ENCODE measurements at places on chromosomes 5 and 9.

DNA sequence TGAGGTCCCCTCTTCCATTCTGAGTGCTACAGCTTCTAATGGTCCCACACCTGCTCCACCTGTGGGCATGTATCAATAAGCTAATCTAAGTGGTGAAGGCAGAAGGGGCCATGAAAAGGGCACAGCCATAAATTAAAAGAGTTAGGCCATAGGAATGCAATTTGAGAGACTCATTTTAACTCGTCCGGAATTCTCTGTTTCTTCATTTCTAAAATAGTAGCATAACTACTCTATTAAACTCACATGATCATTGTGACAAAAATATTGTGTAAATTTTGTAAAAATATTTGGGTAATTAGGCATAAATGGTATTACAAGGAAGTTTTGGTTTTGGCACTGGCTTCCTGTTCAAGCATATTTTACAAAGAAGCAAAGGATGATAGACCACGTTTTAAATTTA lies 103.1 kb upstream of the TXNDC8 start:
- DNase-seq, result no peak

DNA sequence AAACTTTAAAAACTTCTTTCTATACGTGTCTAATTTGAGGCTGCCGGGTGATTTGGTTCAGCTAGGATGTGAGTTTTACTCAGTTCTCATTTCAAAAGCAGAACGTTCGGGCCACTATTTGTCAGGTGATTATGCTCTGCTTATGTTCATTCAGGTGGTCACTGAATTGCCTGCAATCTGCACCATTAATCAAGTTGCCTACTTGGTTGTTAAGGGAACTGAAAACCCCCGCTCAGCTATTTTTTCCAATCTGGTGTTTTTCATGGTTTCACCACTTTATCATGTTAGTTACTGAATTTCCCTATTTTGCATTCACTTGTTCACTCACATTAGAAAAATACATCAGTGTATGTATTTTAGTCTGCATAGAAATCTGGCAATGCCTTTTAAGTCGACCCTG lies 523.0 kb downstream of the CSNK1G3 start:
- no peak for DNase-seq

- no peak for DNase-seq
These were observed 49.8 kb downstream of the ROR2 start for GRCh38 chr9:91900055-91900796.

DNA sequence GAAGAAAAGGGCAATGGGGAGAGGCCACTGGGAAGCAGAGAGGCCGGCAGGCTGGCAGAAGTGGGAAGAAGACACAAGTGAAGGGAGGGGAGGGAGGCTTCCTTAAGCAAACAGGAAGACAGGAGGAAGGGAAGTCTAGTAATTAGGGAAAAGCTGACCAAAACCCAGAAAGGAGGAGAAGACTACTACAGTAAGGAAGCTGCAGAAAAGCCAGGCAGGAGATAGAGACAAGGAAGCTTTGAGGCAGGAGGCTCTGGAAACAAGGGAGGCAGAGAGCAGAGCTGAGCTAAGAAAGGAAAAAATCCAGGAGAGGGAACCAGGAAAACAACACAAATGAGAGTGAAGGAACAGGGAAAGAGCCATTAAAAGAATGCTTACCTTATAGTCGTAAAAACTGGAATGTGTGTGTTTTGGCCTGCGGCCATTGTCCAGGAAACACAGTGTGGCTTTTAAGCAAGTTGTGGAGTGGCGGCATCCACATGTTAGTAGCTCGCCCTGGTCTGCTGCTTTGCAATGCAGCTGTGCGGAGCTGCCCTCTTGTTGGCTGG lies 317.1 kb upstream of the CLINT1 start:
- no peak for DNase-seq

DNA sequence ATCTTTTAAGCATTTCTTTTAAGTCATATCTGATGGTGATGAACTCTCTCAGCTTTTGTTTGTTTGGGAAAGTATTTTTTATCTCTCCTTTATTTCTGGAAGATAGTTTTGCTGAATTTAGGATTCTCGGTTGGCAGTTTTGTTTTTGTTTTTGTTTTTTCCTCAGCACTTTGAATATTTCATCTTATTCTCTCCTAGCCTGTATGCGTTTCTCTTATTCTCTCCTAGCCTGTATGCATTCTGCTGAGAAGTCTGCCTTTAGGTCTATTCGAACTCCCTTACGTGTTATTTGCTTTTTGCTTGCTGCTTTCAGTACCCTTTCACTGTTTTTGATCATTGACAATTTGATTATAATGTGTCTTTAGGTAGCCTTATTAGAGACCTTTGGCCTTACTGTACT lies 787.8 kb upstream of the FAM174A start:
- DNase-seq, result no peak

- DNase-seq, result peak; percentile 67
These were observed 37.4 kb downstream of the P4HA2 start for GRCh38 chr5:132190161-132190817.

- no peak for DNase-seq
These were observed 14.7 kb upstream of the TMEM250 start for GRCh38 chr9:136133191-136133958.

All from putamen (tissue), 1 donor.